A549 treated with RU486 at 1 μM for 4 hours (cell line): ENCODE measurements at places on chromosomes 2 and 18. TPM values are rescaled to one million over a fixed set of nuclear protein-coding genes. Genes with fewer than 3 reads are reported as not detected.

Gene EDAR
- total RNA-seq: 0.02 TPM in 1 of 5 replicates, not detected in the others

Gene CD207
- total RNA-seq: not detected in 5 replicates

Gene MYO1B
- 56.1 to 89.4 TPM (median 67.4 TPM) in 5 replicates for total RNA-seq

Gene BZW1
- total RNA-seq: 407 to 658 TPM (median 417 TPM) in 5 replicates

Gene OTOS
- total RNA-seq: not detected in 5 replicates

Gene ZNF521
- total RNA-seq: not detected in 5 replicates

Gene FAM228B
- 1.7 to 2.6 TPM (median 2.1 TPM) in 5 replicates for total RNA-seq

Gene CLHC1
- 1.3 to 2.4 TPM (median 2.3 TPM) in 5 replicates for total RNA-seq

Gene ZDBF2
- 0.59 to 1.6 TPM (median 1.3 TPM) in 5 replicates for total RNA-seq

Gene EML6
- 0.92 to 1.4 TPM (median 1.0 TPM) in 5 replicates for total RNA-seq

Gene LCT
- 0.03 to 0.07 TPM (median 0.05 TPM) in 3 of 5 replicates, not detected in the others for total RNA-seq

Gene CHRND
- not detected in 5 replicates for total RNA-seq

Gene STK17B
- 2.2 to 6.6 TPM (median 5.5 TPM) in 5 replicates for total RNA-seq

Gene GULP1
- 29.9 to 47.9 TPM (median 39.7 TPM) in 5 replicates for total RNA-seq

Gene PRKAG3
- total RNA-seq: not detected in 5 replicates

Gene FTCDNL1
- 1.8 to 2.8 TPM (median 2.5 TPM) in 5 replicates for total RNA-seq

Gene EN1
- 1.1 to 1.4 TPM (median 1.3 TPM) in 5 replicates for total RNA-seq

Gene CHRNG
- total RNA-seq: not detected in 5 replicates

Gene SERPINB4
- 0.11 to 0.18 TPM (median 0.15 TPM) in 4 of 5 replicates, not detected in the other for total RNA-seq

Gene AGPS
- total RNA-seq: 35.7 to 49.7 TPM (median 45.0 TPM) in 5 replicates

Gene UPP2
- total RNA-seq: not detected in 5 replicates

Gene GAREM2
- 5.6 to 9.7 TPM (median 7.0 TPM) in 5 replicates for total RNA-seq

Gene ANKRD62
- total RNA-seq: not detected in 5 replicates

Gene STARD6
- total RNA-seq: not detected in 5 replicates

Gene CHST9
- 0.06 TPM in 1 of 5 replicates, not detected in the others for total RNA-seq

Gene NYAP2
- total RNA-seq: not detected in 5 replicates

Gene UNC80
- total RNA-seq: not detected in 5 replicates

Gene KHK
- 6.9 to 9.7 TPM (median 8.9 TPM) in 5 replicates for total RNA-seq
